Pulmonary artery endothelial cell (primary cell): ENCODE measurements at places on chromosomes 16 and 17. TPM values are rescaled to one million over a fixed set of nuclear protein-coding genes. Genes with fewer than 3 reads are reported as not detected.

The FBXO39 gene
- total RNA-seq: 0.28 and 1.4 TPM in 2 replicates

The NRN1L gene
- total RNA-seq: not detected in 2 replicates

The FZD2 gene
- total RNA-seq: 0.79 and 0.88 TPM in 2 replicates

The UNC13D gene
- 7.3 and 7.6 TPM in 2 replicates for total RNA-seq

The CCL14 gene
- total RNA-seq: 18.8 and 21.8 TPM in 2 replicates

The GP1BA gene
- total RNA-seq: not detected in 2 replicates

The CFAP97D1 gene
- under 0.01 TPM in 1 of 2 replicates, not detected in the other for total RNA-seq

The SPATA32 gene
- not detected in 2 replicates for total RNA-seq

The HOXB3 gene
- 6.9 and 7.5 TPM in 2 replicates for total RNA-seq

The OR1F1 gene
- 0.13 TPM in 1 of 2 replicates, not detected in the other for total RNA-seq

The TBC1D3D gene
- total RNA-seq: 0.32 TPM in 1 of 2 replicates, not detected in the other

The PRSS8 gene
- not detected in 2 replicates for total RNA-seq

- no peak for DNase-seq
These were observed 1.2 kb downstream of the G6PC3 start for GRCh38 chr17:44071772-44072171.

DNA sequence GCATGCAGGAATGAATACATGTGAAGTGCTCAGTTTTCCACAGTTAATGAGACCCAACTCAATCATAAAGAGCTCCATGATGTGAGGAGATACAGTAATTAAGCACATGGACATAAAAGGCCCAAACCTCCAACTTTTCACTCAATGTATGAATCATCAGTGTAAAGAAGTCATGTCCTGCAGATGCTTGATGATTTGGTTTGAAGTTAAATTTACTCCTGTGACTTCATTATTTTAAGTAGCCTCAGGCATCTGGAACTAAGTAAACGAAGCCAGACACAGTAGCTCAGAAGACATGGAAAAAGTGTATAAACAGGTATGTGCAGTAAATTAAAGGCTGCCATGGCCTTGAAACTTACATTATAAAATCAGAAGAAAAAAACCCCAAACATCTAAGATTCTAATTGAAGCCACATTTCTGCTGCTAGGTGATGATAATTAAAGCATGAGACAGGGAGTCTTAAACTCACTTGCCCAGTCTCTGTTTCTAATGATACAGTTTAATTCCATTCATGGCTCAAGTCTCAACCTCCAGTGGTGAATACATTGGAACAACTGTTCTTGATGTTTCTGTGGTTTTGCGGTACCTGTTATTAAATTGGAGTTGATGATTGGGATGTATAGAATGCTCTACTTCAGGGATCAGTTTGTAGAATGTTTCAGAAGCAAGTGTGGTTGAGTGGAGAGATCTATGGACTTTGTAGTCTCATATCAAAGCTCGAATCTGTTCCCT, 28.9 kb upstream of the CCL2 start:
- no peak for DNase-seq

GRCh38 chr17:7435676-7436555, 681 bp downstream of the TMEM102 start:
- DNase-seq: no peak

- DNase-seq: no peak
These were observed 6.2 kb downstream of the NACA2 start for GRCh38 chr17:61584866-61585265.

- no peak for DNase-seq
These were observed 4.0 kb upstream of the LMF1 start for GRCh38 chr16:974611-975261.

GRCh38 chr17:79500745-79501618, 109.9 kb downstream of the RBFOX3 start:
- no peak for DNase-seq

GRCh38 chr17:77126519-77126918, 14.2 kb upstream of the SEC14L1 start:
- DNase-seq: no peak

- no peak for DNase-seq
These were observed 143.3 kb downstream of the PITPNC1 start for GRCh38 chr17:67520252-67520906.

GRCh38 chr16:565419-566330, 1.1 kb upstream of the NHLRC4 start:
- DNase-seq: no peak

DNA sequence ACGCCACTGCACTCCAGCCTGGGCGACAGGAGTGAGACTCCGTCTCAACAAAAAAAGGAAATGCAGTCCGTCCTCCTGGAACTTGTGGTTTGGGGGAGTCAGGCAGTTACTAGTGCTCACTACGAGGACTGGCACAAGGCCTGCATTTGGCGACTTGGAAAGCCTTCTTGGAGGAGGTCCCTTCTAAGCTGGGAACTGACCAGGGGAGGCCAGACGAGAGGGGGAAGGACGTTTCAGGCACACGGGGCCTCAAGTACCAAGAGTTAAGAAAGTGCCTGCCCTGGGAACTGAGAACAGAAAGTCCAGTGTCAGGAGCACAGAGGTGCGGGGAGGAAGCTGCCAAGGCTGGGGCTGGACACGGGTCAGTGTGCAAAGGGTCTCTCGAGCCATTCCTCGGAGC, 89.9 kb downstream of the ABR start:
- DNase-seq: no peak

DNA sequence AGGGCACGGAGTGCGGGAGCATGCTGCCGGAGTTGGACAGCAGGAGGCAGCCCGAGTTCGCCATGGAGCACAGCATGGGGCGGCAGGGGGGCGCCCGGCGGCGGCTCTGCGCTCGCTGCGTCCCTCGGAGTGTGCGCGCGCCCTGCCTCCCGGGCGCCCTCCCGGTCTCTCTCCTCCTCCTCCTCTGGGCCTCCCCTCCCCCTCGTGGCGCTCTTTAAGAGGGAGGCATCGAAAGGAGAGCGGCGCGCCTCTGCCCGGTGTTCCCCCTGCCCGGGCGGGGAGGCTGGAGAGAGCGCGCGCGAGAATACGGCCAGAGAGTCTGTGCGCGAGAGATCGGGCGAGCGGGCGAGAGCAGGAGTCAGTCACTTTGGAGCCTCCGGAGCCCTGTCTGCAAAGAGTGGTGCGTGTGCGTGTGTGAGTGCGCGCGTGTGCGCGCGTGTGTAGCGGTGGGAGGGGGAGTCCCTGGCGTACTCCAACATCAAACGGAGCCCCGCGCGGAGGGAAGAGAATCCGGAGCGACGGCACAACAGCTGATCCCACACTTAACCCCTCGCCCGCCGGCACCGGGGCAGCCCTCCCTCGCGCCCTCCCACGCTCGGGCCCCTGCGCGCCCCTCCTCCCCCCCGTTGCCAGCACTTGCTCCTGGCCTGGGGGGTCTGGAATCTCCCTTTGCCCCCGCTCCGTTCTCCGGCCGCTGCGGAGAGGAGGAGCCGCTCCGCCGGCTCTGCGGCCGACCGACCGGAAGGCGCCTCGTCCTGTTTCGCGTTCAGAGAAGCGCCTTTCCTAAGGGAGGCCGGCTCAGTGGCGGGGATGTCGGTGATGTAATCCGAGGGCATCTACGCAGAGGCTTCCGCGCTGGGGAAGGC, 108.9 kb downstream of the ENGASE start:
- no peak for DNase-seq

DNA sequence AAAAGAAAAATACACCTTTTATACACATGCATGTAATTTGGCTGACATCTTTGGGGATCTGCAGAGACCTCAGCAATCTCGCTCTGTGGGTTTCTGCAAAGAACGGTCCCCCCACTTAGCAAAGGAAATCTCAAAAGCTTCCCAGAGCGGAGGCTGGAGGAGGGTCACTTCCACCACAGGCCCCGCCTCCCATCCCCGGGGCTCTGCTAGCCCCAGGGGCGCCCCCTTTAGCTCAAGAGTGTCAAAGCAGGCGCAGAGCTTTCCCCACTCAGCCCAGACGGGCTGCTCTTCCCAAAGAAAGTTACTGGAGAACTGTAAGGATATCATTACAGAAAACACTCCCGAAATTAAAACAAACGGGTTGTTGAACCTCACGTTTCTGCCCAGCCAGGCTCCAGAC, 11.4 kb downstream of the SLC13A5 start:
- no peak for DNase-seq

GRCh38 chr17:61600621-61601020, 9.6 kb upstream of the NACA2 start:
- DNase-seq: no peak

- no peak for DNase-seq
These were observed 48.6 kb upstream of the CBFA2T3 start for GRCh38 chr16:89025636-89026035.

DNA sequence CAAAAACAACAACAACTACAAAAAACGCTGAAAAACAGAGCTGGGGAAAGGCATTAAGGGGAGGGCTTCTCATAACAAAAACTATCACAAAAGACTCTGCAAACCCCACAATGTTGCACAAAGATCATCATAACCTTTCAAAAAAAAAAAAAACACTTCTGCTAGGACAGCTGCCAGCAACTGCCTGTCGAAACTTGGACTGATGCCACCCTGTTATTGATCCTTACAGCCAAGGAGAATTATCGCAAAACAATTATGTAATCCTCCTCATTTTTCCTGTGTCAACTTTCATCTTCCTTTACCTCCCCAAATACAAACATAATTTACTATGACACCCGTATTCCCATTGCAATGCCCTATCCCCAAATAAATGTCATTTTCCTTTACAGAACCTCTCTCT, 9.3 kb downstream of the CCDC40 start:
- DNase-seq: no peak

- DNase-seq: no peak
These were observed 57.2 kb downstream of the ACTG1 start for GRCh38 chr17:81455387-81455786.

GRCh38 chr16:10552998-10553491, 27.4 kb downstream of the EMP2 start:
- no peak for DNase-seq

GRCh38 chr16:50836121-50836621, 94.3 kb downstream of the CYLD start:
- DNase-seq: no peak

GRCh38 chr17:8941980-8942622, 23.4 kb downstream of the PIK3R5 start:
- no peak for DNase-seq
